ENCODE measurements at places on chromosomes 6 and 20.

GRCh38 chr6:111852725-111853124 is 20.5 kb downstream of the FYN start:
- peak; percentile 20 for DNase-seq

GRCh38 chr6:21506126-21506525 is 87.4 kb upstream of the SOX4 start:
- no peak for DNase-seq

GRCh38 chr6:11769244-11769643 is 9.4 kb downstream of the ADTRP start:
- no peak for DNase-seq

GRCh38 chr20:8740265-8740664 is 328.6 kb upstream of the PLCB4 start:
- DNase-seq: no peak

- no peak for DNase-seq
These were observed 38.9 kb upstream of the SLC4A11 start for GRCh38 chr20:3277686-3278465.

DNA sequence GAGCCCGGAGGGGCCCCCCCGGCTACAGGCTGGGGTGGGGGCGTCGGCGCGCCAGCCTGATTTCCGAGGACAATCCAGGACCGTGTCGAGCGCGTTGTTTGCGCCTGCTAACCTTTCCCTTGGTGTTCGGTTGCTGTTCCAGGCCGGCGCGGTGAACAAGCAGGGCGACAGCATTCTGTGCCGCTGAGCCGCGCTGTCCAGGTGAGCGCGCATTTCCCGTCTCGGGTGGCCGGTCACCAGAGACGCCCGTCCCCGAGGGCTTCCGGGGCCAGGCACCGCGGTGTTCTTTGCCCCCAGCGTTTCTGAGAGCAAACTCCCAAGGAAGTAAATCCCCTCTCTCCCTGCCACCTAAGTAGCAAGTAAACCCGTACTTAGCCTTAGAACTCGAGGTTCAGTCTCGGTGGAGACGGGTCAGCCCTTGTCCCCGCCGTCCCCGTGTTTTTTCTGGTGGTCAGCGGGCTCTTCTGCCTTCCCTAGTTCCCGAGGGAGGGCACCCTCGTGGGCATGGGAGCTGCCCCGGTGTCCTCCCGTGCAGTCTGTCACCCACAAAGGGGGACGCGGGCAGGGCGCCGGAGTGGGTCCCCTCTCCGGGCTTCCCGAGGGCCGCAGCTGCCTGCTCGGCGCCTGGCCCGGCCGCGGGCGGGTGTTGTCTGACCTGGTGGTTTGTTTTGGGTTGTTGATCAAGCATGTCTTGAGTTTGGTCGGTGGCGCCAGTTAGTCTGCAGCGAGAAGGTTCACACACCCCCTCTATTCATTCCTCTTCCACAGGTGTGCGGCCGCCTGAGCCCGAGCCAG is 1.5 kb downstream of the ID4 start:
- peak; percentile 92 for DNase-seq

DNA sequence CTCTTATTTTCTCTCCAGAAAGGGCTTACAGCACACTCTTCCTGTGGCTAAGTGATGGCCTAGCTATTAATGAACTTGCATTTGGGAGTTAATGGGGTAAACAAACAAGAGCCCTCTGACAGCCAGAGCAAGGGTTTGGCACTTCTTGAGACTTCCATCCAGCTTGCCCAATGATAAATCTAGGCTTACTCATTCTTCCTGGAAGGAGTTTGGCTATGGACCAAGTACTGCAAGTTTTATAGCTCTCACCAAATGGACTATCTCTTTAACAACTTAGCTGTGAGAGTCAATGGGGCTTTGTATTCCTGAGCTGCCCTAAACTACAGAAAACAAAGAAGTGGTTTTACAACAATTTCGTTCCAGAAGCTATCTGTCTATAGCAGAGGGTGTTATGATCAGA is 16.7 kb upstream of the PI3 start:
- no peak for DNase-seq

GRCh38 chr6:166813461-166813860 is 142.9 kb downstream of the RNASET2 start:
- DNase-seq: no peak
